ENCODE measurements at places on chromosomes 13 and 19.
A peak's percentile ranks its signal among the peaks of the same experiment; 100 is the strongest.

- no peak for DNase-seq
Measured at GRCh38 chr19:31314156-31314555, 35.1 kb downstream of the TSHZ3 start.

DNA sequence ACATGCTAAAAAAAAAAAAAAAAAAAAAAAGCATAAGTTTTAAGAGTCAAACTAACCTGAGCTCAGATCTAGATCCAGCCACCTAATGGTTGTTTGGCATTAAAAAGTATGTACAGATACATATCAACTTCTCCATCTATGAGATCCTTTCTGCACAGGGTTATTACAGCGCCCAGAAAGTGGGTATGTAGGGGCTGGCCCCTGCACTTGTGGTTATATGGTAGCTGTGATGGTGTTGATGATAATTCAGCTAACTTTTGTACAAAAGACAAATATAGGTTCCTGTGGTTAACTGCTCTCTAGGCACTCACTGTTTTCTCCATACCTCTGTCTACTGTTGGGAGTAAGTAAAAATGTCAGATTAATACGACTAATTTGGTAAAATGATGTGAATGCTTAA, 81.7 kb downstream of the TNFRSF19 start:
- no peak for DNase-seq

- no peak for DNase-seq
Measured at GRCh38 chr13:77113496-77113895, 86.5 kb upstream of the FBXL3 start.

DNA sequence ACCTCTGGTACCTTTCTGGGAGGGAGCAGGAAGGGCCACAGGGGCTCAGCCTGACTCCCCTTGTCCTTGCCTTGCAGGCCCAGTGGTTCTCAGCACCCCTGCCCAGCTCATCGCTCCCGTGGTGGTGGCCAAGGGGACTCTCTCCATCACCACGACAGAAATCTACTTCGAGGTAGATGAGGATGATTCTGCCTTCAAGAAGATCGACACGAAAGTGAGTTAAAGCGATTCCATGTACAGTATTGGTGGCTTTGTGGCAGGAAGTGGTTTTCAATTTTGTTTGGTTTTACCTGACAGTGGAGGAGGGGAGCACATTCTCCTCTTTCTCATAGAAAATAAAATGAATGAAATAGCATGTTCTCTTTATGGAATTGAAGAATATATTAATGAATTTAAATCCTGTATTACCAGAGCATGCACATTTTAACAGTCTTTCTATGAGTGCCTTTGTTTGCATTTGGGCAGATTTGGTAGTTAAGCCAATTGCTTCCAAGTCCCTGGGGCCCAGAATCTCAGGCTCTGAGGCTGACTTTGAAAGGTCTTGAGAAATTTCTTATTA, 4.1 kb downstream of the MAB21L1 start:
- DNase-seq: no peak

- no peak for DNase-seq
Measured at GRCh38 chr19:44072543-44073401, 813 bp downstream of the ZNF284 start.

DNA sequence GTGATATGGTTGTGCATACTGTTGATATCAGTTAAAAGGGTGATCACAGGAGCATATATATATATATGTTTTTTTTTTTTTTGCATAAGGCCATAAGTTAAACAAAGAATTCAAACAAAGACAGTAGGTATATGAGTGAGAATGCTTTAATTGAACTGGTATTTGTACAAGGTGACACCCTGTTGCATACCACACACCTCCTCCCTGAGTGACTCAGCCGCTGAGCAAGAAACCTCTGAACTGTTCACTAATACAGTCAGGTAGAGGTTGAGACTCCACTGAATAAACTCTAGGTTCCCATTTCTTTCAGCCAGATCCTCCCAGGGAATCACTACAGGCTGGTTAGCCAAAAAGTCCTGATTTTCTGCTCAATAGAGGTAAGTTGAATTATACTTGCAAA, at the start of gene SCEL:
Gene SCEL (plus strand): TSS at position 259 of the 400 bp plus-strand sequence. CDS start 20,170 bp downstream, outside the sequence.
- no peak for DNase-seq

- peak; percentile 92 for DNase-seq
Measured at GRCh38 chr19:18464646-18465045, 26.7 kb upstream of the ISYNA1 start.

GRCh38 chr19:4539693-4540581, at the start of gene LRG1:
LRG1 (minus strand) TSS chr19:4540036; CDS start chr19:4540013, 23 bp downstream.
- DNase-seq: no peak

- no peak for DNase-seq
Measured at GRCh38 chr13:63942372-63942771, 2526.7 kb upstream of the PCDH20 start.

DNA sequence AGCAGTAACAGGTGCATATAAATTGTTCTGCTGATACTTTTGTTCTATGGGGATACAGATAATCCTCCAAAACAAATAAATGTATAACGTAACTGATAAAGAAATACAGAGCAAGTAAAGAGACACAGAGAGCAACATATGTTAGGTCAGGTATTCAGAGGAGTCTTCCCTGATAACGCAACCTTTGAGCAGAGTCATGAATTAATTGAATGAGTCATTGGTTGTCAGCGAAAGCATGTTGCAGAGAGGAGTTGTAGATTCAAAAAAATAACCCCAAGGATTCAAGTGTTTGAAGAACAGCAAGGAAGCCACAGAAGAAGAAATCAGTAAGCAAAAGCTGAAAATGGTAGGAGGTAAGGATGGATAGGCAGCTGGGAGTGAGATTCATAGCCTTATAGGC, 245.2 kb downstream of the TBC1D4 start:
- no peak for DNase-seq

DNA sequence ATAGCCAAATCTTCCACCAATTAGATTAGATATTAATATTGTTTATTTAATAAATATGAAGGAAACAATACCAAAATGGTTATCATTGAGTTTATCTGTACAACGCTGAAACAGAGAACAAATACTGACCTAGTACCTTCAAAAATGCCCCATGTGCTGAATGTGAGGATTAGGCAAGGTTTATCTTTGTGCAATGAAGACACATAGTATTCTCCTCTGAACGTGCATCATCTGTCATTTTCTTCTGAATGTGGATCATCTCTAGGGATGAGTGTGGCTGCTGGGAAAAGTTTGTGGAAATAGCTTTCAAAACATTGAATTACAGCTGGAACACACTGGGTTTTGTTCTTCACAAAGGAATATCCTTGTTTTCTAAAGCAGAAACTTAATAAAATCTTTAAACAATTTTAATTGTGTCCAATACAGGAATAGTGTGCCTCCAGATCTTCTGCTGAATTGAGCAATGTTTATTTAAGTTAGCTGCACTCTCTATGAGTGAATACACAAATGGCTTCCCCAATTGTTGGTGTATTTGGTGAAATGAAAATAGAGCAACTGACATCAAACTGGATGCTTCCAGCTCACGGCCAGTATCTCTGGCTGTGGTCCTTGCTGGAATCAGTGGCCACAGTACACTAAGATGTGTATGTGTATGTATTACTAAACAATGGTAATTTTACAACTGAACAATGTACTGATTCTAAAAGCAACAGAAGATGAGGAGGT, 6.7 kb downstream of the COL4A1 start:
- DNase-seq: no peak

DNA sequence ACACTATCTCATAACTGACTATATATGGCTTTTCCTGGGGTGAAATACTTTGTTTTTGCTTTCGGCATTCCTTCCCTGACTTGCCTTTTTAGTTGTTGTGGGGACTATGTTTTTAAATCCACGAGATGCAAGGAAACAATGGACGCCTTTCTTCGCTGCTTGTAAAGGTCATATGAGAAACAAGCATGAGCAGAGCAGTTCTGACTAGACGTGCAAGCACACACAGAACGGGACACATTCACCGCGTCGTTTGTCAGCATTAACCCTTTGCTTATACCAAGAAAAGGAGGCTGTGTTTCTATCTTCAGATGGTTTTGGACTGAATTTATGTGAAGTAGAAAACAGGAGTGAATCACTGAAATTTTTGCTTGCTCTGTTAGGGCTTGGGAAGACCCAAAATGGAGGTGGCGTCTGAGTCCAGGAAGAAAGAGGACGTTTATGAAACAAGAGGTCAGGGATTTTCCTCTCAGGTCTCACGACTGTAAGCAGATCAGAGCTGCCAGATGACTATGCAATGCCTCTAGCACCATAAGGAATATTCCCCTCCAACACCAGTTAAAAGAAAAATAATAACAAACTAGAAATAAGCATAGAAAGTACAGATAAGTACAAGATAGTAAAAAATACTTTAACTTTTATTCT, 358.9 kb downstream of the DLEU7 start:
- DNase-seq: peak; percentile 17

- no peak for DNase-seq
Measured at GRCh38 chr19:42595550-42596172, 937 bp upstream of the CEACAM8 start.

DNA sequence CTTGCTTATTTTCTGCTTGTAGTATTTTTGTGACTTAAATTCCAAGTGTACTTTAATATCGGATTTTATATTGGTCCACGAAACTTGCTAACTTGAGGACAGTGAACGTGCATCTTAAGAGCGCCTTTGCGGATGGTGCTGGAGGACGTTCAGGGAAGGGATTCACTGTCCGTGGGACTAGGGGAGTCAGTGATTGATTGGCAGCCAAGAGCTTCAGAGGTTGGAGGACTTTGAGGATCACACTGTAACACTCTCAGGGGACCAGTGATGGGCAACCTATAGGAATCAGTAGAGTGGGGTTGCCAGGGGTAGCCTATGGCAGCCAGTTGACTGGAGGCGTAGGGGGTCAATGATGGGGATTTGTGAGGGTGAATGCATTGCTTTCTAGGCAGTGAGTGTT, 516 bp downstream of the ZNF175 start:
- no peak for DNase-seq

DNA sequence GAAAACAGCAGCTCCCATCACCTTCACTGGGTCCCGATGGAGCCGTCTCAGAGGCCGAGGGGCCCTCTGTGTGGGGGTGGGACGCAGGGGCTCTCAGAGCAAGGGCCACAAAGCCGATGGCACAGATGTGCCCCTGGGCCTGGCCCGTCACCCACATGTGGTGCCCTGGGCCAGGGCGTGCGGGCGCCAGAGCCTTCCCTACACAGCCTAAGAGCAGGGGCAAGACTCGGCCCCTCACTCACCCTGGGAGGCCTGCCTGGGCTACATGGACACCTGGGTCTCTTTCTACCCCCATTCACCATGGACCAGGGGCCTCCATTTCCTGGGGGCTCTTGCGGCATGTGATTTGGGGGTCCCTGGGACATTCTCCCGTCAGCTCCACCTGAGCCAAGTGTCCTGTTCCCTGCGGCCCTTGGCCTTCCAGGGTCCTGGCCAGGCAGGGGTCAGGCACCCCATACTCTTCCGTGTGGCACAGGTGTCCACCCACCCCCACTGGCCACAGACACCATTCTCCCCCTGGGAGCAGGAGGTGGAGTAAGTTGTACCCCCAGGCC, 10.0 kb downstream of the COMP start:
- DNase-seq: no peak

DNA sequence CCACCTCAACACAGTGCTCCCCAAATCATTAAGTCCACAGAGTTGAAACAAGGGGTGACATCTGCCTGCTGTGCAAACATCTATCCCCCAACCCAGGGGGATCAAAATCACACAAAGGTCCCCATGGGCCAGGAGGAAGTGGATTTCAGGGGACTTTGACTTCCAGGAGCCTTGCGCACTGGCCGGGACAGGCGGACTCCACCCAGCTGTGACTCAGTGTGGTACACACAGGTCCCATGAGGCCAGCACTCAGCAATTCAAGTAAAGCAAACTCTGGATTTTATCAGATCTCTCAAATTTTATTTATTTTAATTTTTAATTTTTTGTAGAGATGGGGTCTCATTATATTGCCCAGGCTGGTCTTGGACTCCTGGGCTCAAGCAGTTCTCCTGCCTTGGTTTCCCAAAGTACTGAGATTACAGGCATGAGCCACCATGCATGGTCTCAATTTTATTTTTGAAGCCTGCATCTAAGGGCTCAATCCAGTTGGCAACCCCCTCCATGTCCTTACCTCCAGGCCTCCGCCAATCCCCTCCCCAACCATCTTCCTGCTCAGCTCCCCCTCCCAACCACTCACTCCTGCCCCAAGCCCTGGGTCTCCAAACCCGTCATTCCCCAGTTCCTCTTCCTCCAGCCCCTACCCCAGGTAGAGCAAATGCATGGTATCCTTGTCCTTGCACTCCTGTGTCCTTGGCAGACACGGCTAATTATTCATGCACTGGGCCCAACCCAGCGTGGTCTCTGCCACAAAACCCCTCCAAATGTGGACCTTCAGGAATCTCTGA, 18.2 kb downstream of the ARHGAP33 start:
- DNase-seq: no peak

DNA sequence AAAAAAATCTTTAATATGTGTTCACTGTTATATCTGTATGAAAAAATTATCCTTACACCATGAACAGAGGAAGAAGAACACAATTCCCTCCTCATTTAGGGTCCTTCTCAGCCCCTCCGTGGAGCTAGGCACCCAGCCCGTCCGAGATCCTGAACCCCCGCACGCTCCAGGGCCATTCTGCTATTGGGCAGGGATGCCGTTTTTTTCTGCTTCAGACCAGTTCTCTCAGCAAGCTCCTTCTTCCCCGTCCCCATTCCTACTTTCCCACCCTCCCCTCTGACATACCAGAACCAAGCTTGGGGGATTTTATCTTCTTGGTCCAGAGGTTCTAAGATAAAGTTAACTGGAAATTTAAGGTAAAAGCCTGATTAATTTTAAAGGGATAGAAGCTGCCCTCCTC, 36.2 kb downstream of the ATP12A start:
- DNase-seq: no peak

- DNase-seq: no peak
Measured at GRCh38 chr19:3760871-3761361, 576 bp downstream of the APBA3 start.

DNA sequence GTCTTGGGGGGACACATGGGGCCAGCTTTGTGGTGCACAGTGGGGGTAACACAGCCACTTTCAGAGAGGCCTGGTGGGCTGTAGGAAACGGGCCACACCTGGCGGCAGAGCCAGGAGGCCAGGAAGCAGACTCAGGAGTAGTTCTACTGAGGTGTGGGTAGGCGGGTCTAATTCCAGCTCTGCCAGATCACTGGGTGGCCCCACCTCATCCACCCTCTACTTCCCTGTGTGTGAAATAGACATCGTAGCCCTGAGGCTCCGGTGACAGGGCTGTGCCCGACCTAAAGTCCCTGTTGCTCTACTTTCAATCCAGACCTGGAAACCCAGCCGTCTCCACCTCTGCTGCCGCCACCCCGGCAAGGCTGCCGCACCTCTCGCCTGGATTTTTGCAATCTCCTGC, 4.0 kb downstream of the NKPD1 start:
- no peak for DNase-seq
